ENCODE measurements at places on chromosomes 7 and 10.

GRCh38 chr10:50604049-50604640, 19.6 kb downstream of the SGMS1 start:
- no peak for DNase-seq

DNA sequence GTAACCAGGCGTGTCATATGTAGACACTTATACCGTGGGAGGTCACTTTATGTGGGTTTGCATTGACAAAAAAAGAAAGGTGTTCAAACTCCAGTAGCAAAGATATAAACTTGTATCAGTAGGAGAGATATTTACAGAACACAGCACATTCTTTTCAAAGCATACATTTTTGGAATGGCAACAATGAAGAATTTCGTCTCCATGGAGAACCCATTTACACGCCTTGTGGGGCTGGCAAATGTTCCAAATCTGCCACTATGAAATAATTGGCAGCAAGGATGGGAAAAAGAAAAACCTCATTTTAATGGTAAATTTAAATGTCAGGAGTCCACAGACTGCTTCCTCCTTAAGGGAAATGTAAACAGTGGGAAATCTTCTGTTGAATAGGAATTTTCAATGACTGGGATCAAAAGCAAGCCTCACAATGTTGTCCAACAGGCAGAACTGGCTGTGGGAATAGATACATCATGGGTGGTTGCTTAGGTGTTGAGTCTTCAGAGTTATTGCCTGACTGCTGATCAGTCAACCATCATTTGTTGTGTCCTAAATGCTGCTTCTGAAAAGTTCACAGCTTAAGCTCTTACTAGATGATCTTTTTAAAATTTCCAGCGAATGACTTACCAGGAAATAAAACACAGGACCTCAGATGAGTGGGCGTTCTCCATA, 256.6 kb upstream of the SEMA3C start:
- no peak for DNase-seq

- DNase-seq = no peak
Measured at GRCh38 chr10:30999070-30999712, 32.5 kb downstream of the ZNF438 start.

GRCh38 chr7:140058517-140058916, 4.2 kb downstream of the PARP12 start:
- DNase-seq = no peak

DNA sequence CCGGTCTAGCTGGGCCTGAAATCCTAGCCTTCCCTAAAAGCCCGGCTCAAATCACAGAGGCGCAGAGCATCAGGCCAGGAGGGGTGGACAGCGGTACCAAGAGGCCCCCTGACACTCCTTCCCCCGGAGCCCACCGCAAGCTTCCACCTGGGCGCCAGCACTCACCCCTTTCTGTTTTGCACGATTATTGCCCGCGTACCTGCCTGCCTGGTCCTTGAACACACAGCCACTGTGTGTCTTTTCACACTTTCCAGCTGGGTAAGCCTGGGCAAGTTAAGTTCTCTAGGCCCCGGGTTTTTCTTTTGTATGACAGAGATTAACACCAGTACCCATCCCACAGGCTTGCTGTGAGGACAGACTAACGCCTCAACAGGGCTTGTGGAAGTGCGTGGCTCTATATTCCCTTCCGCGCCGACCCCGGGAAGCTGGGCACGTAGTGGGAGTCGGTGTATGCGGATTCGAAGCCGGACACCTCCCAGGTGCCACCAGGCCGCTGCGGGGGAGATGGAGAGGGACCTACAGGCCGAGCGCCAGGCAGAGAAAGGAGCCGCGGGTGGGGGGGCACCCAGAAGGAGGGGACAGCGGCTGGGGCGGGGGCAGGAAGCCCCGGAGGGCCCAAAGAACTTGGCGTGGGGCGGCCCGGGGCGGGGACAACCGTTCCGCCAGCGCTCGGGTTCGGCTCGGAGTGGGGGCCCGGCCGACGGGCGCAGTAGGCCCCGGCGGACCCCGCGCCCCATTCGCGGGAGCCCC, 792 bp downstream of the ZNF746 start:
- DNase-seq = peak; percentile 48

- no peak for DNase-seq
Measured at GRCh38 chr7:47905076-47905920, 43.0 kb downstream of the PKD1L1 start.

- DNase-seq = no peak
Measured at GRCh38 chr10:85604884-85605283, 761.7 kb downstream of the GRID1 start.

DNA sequence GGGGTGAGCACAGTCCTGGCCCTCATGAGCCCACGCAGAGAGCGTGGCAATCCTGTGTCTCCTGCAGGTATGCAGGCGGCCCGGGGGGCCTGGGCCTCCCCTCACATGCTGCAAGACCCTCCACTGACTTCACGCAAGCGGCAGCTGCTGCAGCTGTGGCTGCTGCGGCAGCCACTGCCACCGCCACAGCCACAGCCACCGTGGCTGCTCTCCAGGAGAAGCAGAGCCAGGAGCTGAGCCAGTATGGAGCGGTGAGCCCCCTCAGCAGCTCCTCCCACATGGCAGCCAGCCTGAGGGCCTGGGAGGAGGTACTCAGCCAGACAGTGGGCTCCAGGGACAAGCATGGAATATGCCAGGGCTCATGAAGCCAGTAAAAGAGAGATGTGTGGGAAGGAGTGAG, 8.7 kb downstream of the ZMIZ2 start:
- DNase-seq = no peak

- DNase-seq = no peak
Measured at GRCh38 chr7:115552766-115553165, 477.8 kb downstream of the TFEC start.

DNA sequence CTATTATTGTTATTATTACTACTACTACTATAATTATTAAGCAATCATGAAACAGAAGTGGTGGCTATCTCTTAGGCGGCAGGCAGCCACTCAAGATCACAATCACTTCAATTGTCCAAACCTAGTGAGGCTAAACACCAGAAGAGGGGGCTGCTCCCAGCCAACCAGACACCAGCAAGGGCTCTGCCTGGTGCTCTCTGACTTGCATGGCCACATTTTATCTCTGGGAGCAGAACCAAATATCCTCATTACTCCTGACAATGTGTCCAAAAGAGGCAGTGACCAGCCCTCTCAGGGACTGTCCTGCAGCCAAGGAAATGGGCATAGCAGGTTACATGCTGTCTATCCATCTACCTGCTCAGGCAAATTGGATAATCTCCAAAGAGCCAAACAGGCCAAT, 187.4 kb upstream of the PDE1C start:
- no peak for DNase-seq

GRCh38 chr7:29090836-29091601, 55.3 kb downstream of the CPVL start:
- DNase-seq = no peak

DNA sequence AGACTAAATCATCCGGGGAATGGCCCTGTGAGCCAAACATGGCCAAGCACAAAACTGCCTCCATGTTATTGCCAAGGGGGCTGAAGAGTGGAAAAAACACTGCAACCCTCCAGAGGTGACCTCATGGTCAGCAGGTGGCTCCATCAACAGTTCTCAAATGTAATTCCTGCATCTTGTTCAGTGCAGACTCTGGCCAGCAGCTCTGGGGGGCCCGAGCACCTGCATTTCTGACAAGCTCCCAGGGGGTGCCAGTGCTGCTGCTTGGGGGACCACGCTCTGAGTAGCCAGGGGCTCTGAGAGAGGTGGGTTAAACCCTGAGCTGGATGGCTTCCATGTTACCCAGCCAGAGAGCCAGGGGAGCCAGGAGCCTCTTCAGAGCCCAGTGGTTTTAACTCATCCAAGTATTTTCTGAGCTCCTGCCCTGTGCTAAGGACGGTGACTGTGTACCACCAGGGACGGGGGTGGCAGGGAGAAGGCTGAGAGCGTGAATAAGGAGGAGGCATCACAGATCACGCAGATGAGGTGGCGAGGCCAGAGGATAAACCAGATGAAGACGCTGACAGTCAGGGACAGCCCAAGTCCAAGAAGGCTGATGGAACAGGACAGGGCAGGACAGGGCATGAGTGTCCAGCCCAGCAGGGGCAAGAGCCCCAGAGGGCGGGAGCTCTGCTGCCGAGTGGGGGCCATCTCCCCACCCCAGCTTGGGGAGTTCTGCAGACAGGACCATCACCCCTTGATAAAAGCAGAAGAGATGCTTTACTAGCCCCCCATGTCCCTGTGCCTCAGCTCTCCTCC, 52.9 kb downstream of the CLEC2L start:
- DNase-seq = no peak

GRCh38 chr7:5215313-5215712, 25.3 kb downstream of the WIPI2 start:
- DNase-seq = peak; percentile 27

GRCh38 chr10:128230401-128230800, 104.2 kb upstream of the MKI67 start:
- DNase-seq = no peak

GRCh38 chr10:49117376-49118070, 2.2 kb upstream of the VSTM4 start:
- no peak for DNase-seq

GRCh38 chr7:143512488-143513340, 35.0 kb downstream of the TAS2R41 start:
- no peak for DNase-seq

- DNase-seq = no peak
Measured at GRCh38 chr7:45576249-45576929, 2.2 kb downstream of the ADCY1 start.

DNA sequence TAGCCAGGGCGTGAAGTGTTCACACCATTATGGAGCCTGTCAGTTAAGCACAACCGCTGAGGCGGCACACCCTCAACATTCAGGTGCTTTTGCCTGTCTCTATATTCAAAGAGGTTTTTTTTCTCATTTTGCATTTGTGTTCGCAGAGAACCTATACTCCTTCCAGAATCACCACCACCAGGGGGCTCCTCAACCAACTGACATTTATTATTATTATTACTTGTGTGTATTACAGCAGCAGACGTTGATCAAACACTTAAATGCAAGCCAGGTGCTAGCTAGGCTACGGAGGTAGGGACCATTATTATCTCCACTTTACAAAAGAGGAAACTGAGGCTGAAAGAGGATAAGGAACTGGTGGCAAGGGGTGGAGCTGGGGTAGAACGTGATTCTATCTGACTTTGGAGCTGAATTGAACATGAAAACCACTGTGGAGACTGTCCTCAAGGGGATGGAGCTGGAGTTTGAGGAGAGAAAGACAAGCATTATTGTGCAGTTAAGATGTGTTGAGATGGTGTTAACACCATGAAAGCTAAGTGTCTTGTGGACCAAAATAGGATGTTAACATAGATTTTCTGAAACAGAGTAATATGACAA, 133.8 kb upstream of the PLXNA4 start:
- DNase-seq = no peak

DNA sequence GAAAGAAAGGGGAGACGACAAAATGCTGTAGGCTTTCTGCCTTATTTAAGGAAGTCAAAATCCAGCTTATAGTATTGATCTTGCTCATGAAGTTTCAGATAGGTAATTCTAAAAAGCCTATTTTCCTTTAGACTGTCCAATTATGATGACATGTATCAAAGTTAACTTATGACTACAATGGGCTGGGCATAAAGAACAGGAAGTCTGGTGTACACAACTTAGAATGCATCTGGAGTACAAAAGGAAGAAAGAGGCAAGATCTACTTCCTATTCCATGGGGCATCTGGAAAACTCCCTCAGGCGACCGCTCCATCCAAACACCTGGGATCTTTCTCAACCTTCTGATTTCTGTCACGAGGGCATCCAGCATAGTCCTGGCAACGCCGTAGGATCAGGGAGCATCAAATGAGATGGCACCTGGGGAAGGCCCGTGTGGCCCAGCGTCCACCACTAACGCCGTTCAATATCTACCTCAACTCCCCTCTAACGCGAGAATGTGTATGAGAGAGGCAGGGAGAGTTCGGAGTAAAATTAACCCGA, 512 bp downstream of the FAM24B start:
- no peak for DNase-seq

DNA sequence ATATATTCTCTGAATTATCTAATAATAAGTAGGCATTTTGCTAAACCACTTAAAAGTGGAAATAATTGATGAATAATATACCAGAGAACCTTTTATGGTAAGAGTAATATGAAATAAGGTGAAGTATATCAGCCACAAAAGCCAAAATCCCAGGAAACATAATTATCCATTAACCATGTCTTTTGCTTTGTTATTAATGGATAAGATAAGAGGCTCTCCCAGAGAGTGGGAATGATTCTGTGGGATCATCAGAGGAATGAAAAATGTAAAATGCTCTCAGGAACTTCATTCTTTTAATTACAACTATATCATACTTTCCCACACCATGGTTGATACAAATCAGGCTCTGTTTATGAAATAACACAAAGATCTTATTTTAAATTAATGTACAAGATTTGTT, 391.7 kb upstream of the FZD8 start:
- no peak for DNase-seq

DNA sequence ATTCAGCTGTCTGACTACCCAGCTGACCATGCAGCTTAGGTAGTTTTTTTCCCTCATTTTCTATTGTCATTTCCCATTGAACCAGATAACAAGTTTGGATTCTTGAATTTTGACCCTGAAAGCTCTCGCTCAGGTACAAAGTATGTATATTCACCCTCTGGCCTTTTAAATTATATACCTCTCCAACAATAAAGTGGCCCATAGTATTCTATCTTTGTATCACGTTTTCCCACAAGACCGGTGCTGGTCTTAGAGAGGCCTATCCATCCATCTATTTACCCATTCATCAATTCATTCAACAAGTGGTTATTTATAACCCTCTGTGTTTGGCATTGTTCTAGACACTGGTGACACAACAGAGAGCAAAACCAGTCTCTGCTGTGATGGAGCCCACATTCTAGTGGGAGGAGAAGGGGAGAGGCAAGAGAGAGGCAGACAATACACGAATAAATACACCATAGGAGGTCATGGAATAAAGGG, 35.2 kb upstream of the NPSR1 start:
- DNase-seq = no peak

DNA sequence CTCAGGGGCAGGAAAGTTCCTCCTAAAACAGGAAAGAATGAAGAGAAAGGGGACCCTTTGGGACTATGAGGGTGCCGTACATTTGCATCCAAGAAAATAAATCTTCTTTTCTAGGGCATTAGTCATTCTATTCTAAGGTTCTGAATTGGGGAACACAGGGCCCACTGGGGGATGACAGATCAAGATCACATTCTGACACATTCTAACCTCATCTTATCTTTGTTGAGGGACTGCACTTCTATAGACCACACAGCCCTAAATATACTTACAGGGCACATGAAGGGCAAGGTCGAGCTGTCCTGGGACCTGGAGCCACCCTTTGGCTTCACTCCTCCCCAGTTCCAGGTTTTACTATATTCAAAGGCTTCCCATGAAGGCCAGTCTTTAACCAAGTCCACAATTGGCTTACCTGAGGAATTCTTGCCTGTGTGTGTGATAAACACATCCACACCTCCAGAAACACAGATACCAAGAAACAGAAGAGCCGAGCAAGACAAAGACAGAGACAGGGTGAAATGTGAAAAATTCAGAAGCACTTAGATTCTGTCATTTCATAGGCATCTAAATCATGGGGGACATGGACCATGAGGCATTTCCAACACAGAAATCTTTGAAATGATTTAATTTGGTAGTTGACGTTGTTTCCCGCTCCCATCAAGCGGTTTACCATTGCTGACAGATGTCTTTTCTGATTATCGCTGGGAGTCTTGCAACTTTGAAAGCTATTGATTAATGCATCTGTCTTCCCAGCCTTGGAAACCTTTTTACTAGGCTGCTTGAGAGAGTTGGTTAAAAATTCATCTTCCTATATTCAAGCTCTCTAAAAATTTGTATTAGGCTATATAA, 75.8 kb downstream of the CCDC71L start:
- DNase-seq = no peak

GRCh38 chr10:114623661-114624294, 34.3 kb downstream of the ABLIM1 start:
- DNase-seq = no peak

GRCh38 chr10:33571616-33572015, 237.1 kb upstream of the NRP1 start:
- no peak for DNase-seq

- no peak for DNase-seq
Measured at GRCh38 chr10:21724020-21724589, 190.1 kb downstream of the MLLT10 start.
